ENCODE measurements at places on chromosomes 3 and 15. TPM values are rescaled to one million over a fixed set of nuclear protein-coding genes. Genes with fewer than 3 reads are reported as not detected.

DNA sequence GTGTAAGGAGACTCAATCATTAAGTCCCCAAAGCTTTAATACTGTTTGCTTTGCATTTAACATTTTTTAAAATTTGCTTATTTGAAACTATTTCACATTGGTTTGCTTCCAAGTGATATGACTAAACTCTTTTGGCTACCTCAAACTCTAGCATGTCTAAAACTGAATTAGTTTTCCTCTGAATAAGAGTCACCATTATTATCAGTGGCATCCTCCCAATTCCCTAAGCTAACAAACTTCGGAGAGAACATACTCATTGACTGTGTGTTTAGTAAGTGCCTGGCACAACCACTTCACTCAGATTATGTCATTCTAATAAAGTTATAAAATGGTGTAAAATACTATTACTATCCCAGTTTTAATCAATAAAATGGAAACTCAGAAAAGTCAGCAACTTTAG is 21.9 kb downstream of the ATOSA start:
- no peak for DNase-seq

DNA sequence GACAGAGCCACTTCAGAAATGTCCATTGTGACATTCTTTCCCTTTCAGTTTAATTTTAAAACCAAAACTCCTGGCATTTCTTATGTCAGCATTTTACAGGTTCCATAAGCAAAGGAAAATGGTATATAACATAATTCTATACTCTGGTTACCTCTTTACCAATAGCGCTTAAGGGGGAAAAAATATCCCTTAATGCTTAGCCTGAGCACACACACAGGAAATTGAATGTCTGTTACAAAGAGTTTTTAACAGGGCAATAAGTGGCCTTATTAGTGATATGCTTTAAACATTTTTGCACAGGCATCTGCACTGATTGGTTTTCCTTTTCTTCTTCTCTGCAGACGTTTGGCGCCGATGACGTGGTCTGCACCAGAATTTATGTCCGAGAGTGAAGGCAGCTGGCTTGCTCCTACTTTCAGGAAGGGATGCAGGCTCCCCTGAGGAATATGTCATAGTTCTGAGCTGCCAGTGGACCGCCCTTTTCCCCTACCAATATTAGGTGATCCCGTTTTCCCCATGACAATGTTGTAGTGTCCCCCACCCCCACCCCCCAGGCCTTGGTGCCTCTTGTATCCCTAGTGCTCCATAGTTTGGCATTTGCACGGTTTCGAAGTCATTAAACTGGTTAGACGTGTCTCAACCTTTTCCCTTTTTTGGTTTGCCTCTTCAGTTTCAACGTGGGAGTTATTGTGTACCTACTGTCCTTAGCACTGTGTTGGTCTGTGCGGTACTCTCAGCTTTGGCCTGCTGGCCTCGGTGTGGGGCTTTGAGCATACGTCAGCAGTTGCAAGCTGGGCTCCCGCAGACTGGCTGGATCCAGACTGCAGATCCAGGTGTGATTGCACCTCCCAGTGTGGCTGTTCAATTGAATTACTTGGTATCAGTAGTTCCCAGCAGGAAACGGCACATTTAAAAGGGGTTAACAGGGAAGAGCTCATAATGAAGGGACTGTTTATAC is 7.7 kb downstream of the CRABP1 start:
- no peak for DNase-seq

GRCh38 chr15:95106801-95107200 is 875.4 kb downstream of the MCTP2 start:
- no peak for DNase-seq

DNA sequence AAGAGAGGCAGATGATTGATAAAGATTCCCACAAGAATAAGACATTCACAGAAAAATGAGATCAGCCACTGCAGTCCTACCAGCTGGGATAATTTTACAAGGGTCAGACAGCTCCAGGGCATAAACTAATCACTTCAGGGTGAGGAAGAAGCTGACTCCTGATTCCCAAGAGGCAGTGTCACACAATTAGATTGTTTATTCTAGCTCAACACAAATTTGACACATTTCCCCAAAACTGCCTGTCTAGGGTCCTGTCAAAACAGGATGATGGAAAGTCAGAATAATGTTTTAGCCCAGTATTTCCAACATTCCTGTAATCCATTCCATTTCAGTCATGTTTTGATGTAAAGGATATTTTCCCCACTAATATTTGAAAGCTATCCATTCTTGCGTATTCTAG is 110.8 kb downstream of the TNIK start:
- DNase-seq: no peak

The MOBP gene
- total RNA-seq: 0.20 TPM

- DNase-seq: no peak
These were observed 24.0 kb upstream of the SLC6A6 start for GRCh38 chr3:14378415-14378814.

GRCh38 chr3:157117875-157118654 is 41.9 kb downstream of the CCNL1 start:
- DNase-seq: no peak

DNA sequence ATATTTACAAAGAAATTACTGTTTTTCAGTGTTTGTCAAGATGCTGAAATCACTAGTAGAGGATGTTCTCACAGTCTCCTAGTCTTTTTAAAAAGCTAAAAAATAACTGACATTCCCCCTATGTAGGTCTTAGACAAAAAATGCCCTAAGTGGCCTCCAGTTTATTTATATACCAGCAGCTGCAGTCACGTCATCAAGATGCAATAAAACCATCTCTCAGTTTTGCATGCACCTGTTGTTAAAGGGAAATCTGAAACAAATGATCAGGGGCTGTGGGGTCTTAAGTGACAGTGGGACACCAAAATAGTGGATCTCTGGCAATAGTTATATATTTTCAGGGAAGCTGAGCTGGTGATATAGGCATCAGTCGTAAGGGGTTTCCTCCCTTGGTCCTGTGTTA is 146.5 kb upstream of the ARPP21 start:
- no peak for DNase-seq

DNA sequence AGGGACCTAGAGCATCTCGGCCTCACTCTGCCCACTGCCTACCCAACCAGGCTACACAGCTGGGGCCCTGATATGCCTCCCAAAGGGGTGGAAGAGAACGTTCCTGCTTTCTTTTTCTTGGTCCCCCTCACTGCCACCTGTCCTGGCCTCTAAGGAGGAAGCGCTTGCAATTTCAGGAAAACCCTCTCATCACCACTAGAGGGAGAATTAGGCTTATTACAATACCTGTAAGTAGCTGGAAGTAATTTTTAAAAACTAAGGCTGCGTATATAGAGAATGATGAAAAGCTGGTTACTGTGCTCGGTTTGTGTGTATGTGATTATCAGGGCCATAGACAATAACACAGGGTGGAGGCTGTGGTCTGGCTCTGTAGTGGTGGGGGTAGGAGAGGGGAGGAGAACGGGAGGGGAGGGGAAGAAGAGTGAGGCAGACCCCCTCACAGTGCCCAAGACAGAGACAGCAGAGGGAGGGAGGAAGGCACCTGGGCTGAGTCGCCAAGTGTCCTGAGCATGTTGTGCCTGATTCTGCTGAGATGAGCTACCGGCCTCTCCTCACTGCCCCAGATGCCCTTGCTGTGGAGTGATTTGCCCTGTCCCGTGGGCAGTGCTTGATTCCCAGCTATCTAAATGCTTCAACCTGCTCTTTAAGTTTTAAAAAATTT is 3.3 kb downstream of the GABRG3 start:
- no peak for DNase-seq

- no peak for DNase-seq
These were observed 5.7 kb downstream of the SUCLG2 start for GRCh38 chr3:67648701-67649100.
